Stimulated activated CD4-positive, alpha-beta T cell treated with anti-CD3 and anti-CD28 coated beads, Interleukin-1b, Interleukin-23, amount 100 ng/mL, for 1 hour (primary cell): ENCODE measurements at places on chromosomes 6 and 20.

- no peak for DNase-seq
Measured at GRCh38 chr6:43708860-43709653, 21.5 kb upstream of the MRPS18A start.

DNA sequence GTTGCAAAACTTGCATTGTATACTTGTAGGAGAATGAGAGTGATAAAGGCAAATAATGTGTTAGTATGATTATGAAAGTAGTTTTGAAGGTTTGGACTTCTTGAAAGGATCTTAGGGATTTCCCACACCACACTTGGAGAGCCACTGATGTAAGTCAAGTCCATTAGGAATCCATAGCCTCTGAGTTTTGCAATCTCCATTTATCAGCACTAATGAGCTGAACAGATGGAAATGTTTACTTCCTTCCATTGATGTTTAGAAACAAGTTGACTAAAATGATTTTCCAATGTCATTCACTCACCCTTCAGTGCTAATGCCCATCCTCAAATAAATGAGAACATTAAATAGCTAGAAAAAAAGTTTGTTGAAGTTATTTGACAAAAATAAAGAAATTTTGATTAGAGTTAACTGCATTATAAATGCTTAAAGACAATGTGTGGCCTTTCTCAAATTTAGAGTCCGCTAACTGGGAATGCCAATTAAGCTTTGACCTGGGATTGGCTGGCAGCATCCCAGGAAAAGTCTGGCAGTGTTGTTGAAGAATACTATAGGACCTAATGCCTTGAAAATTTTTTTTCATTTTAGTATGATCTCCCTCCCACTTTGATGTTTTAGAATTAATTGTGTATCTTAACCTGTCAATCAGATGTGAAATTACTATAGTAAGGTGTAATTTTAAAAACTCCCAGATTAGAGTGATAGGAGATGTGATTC lies 68.0 kb downstream of the SLC35F1 start:
- no peak for DNase-seq

DNA sequence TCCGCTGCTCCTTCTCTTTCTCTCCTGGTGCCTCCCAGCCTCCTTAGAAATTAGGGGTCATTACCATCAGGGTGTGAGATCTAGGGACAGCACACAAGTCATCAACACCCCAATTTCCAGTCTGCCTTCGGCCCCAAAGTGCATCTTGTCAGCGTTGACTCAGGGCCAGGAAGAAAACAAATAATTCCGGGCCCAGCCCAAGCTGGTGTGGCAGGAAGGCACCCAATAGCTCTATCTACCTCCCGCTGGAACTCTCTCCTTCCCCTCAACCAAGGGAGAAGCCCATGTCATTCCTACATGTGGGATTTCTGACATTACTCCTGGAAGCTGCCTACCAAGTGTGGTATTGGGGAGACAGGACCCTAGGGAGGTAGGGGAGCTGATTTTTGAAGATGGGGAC lies 11.5 kb upstream of the C6orf132 start:
- no peak for DNase-seq

DNA sequence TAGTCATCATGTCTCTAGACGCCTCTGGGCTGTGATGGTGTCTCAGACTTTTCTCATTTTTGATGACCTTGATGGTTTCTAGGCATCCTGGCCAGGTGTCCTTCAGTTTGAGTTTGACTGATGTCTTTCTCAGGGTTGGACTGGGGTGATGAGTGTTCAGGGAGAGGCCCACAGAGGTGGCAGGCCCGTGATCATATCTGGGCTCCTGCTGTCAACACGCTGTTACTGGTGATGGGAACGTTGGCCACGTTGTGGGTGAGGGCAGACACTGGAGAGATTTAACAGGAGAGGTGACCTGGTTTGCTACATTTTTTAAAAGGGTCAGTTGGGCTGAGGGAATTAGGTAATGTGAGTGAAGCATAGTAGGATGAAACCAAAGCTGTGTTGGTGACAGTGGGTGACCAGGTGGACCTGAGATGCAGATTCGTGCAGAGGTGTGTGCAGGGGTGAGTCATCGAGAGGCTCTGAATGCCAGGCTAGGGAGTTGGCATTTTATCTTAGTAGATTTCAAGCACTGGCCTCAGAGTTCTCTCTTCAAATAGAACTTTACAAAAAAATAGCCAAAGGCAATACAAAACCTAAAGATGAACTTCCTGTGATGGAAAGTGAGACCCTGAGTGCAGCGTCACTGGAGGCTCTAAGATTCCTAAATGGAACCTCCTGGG lies 174.1 kb downstream of the CDH26 start:
- DNase-seq = no peak

- DNase-seq = no peak
Measured at GRCh38 chr6:80005406-80005805, 957 bp downstream of the TTK start.

DNA sequence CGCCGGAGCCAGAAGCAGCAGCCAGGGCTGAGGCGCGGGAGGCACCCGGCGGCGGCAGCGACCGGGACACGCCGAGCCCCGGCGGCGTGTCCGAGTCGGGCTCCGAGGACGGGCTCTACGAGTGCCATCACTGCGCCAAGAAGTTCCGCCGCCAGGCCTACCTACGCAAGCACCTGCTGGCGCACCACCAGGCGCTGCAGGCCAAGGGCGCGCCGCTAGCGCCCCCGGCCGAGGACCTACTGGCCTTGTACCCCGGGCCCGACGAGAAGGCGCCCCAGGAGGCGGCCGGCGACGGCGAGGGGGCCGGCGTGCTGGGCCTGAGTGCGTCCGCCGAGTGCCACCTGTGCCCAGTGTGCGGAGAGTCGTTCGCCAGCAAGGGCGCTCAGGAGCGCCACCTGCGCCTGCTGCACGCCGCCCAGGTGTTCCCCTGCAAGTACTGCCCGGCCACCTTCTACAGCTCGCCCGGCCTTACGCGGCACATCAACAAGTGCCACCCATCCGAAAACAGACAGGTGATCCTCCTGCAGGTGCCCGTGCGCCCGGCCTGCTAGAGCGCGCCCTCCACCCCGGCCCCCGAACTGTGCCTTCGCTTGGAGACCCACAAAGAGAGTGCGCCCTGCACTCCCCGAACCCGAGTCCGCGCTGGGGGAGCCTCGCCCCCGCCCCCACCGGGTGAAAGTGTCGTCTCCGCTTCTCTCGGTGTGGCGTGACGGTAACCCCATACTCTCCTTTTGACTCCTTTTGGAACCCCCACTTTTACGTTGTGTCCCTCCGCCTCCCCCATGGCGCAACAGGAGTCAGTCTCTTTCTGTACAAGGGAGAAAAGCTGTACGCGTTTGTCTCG lies 1.6 kb downstream of the INSM1 start:
- no peak for DNase-seq

- no peak for DNase-seq
Measured at GRCh38 chr6:4067673-4068072, 11.3 kb downstream of the FAM217A start.

GRCh38 chr6:90074161-90074850 lies 180.0 kb downstream of the GJA10 start:
- DNase-seq = no peak

GRCh38 chr6:41785689-41786450 lies 1.6 kb upstream of the TOMM6 start:
- DNase-seq = no peak

DNA sequence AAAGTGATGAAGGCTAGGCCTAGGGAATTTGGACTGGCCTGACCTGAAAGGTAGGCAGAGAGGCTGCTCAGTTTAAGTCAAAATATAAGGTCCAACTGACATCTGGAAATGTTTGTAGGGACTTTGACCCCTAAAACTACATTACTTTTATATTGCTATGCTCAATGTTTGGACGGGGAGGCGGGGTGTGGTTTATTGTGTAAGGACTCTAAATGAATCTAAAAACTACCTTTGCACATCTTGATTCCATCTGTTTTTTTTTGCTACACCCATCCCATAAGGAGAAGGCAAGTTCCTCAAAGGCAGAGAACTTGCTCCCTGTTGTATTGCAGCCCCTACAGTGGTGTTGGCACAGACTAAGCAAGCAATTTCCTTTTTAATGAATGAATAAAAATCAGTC lies 227.1 kb downstream of the HACE1 start:
- no peak for DNase-seq

DNA sequence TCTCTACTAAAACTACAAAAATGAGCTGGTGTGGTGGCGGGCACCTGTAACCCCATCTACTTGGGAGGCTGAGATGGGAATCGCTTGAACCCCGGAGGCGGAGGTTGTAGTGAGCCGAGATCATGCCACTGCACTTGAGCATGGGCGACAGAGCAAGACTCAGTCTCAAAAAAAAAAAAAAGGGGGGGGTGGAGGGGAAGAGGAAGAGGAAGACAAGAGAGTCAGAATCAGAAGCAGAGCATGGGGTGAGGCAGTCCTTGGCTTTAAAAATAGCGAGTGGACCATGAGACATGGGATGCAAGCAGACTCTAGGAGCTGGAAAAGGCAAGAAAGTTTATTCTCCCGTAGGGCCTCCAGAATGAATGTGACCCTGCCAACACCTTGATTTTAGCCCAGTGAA lies 3.9 kb upstream of the SLC9A8 start:
- DNase-seq = no peak

GRCh38 chr6:67467341-67467740 lies 1167.7 kb upstream of the ADGRB3 start:
- DNase-seq = no peak

- DNase-seq = no peak
Measured at GRCh38 chr6:157614026-157614568, 208.9 kb upstream of the SNX9 start.

DNA sequence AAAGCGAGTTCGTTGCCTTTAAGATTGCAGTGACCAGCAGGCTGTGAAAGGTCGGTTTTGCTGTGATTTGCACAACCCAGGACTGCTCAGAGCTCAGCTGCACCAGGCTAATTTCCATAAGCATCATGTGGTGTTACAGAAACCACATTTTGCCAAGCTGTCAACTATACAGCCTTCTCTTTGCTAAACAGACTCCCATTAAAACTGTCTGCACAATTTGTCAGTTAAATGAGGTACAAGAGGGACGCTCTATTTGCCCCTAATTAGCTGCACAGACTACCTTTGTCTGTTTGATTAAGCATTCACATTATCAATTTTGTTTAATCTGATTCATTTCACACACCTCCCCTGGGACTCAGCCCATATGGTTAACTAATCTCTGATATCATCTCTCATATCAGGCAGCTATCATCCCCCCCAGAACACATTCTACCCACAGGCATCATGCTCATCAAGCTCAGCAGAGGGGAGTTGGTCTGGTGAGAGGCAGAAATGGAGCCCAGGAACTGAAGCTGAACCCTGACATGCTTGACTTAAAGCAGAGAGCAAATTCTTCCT lies 62.1 kb downstream of the OLIG3 start:
- no peak for DNase-seq

- DNase-seq = no peak
Measured at GRCh38 chr6:151445482-151445881, 6.4 kb downstream of the RMND1 start.
